Activated CD8-positive, alpha-beta memory T cell treated with anti-CD3 and anti-CD28 coated beads, Interleukin-2, amount 50 U/mL, for 48 hours (primary cell): ENCODE measurements at places on chromosomes 5 and 9.

- no peak for DNase-seq
Measured at GRCh38 chr9:28051559-28052503, 478.6 kb upstream of the C9orf72 start.

DNA sequence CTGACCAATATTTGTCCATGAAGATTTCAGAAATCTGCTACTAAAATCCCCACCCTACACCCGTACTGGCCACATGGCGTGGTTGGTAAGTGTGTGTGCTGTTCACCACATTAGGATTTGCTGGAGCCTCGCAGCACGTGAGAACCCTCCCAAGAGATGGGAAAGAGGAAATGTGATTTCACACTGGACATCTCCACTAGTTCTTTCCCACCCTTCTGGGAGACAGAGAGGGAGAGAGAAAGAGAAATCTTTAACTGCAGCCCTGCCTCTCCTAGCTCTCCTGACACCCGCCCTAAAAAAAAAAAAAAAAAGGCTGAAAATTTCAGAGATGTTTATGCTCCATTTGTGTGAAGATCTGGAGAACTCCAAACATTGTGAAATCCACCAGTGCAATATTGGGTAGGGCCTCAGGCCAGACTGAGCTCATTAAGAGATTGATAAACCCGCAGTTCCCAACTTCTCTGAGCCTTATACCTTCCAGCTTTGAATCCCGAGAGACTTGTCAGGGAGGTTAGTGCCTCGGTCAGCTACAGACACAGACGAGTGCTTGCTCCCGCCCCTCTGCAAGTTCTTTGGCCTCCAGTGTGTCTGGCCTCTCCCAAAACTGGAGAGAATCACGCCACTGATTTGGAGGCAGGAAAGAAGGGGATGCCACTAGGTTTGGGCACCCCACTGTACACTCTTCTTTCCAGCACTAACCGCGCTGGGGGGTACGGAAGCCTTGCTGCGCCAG lies 1.9 kb downstream of the SPRY4 start:
- no peak for DNase-seq

- no peak for DNase-seq
Measured at GRCh38 chr5:68531970-68532369, 316.4 kb downstream of the PIK3R1 start.

DNA sequence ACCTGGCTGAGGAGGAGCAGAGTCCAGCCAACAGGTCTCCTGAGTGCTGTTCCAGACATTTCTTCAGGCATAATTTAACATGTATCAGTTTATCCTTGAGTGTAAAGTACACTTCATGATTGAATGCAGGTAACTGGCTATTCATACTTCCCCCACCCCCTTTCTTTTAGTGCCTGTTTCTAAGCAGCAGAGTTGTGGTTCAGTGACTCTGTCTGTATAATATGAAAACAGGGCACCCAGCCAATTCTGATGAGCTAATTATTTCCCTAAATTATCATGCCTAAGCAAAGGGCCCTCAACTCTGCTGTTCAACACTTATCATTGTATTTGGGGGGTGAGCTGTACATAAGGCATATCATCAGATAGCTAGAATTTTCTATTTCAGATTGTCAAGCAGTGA lies 51.9 kb upstream of the ZSWIM6 start:
- DNase-seq, result no peak

DNA sequence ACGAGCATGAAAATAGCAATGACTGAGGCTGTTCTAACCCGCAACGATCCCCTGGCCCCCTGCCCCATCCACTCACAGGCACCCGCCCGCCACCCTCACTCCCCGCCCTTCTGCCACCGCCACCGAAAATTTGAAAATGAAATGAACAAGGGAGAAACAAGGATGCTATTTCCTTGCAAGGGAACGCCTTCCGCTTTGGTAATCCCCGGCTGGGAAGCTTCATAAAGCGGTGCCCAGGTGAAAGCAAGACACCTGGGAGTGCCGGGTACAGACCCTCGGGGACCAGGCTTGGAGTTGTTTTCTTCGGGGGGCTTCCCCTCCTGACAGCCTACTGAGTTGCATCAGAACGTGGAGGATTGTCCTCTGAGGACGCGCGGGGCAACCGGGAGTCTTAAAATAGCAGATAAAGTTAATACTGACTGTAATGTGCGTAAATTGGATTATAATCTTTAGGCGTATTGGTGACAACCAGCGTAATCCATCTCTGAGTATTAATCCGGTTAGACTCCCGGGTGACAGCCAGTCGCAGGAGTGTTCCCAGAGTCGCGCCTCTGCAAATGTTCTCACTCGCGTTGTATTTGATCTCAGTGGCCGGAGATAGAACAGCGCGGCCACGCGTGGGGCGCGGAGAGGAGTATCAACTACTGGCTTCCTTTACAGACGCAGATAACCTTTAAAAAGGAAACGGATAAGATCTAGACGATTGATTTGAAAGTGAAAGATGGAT lies 885 bp upstream of the MLLT3 start:
- peak; percentile 77 for DNase-seq

DNA sequence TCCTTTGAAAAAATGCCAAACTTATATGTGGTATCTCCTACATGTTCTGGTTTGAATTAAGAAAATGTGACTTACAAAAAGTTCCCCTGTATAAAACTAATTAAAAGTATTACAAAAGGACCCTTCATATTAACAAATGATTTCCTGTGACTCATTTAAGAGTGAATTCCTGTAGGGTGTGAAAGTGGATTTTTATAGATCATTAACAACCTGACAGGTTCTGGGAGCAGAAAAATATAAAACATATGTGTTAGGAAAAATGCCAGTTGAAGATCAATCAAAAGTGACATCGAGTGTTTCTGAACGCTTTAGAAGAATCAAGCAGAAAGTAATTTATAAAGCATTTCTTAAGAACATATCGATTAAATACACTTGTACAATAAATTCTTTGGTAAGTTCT lies 35.5 kb downstream of the CAMK4 start:
- no peak for DNase-seq

DNA sequence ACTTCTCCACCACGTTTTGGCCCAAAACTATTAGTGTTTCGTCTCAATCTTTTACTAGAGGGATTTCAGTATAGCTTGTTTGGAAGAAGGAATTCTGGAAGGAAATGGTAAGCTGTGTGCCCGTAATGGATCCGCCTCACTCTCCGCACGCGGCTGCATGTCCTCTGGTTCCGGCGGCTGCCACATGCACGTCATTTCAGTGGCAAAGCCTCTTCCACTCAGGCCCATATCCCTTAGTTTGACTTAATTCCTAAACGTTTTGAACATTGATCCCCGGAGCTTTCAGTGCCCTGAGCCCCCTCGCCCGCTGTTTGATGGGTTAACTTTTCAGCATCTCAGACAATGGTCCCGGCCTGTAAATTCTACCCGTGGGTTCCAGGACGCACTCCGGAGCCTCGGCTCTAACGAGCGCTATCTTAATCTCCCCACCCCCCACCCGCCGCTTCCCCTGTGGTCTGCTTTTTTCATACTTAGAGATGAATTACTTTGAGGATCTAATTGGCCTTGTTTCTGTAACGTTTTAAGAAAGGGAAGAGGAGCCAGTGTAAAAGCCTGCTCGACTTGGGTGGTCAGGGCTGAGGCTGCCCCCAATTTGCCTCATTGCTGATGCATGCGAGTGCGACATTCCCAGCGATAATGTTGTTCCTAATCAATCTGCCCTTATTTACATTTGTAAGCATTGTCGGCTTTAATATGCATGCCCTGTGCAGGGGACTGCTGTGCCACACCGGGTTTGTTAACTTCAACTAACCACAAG lies 4.6 kb downstream of the PTCH1 start:
- DNase-seq, result peak; percentile 52

GRCh38 chr5:93311881-93312280 lies 269.1 kb downstream of the NR2F1-AS1 start:
- no peak for DNase-seq
